ENCODE measurements at places on chromosomes 5 and 9.

GRCh38 chr5:119655061-119655460 is 25.7 kb downstream of the FAM170A start:
- no peak for DNase-seq

DNA sequence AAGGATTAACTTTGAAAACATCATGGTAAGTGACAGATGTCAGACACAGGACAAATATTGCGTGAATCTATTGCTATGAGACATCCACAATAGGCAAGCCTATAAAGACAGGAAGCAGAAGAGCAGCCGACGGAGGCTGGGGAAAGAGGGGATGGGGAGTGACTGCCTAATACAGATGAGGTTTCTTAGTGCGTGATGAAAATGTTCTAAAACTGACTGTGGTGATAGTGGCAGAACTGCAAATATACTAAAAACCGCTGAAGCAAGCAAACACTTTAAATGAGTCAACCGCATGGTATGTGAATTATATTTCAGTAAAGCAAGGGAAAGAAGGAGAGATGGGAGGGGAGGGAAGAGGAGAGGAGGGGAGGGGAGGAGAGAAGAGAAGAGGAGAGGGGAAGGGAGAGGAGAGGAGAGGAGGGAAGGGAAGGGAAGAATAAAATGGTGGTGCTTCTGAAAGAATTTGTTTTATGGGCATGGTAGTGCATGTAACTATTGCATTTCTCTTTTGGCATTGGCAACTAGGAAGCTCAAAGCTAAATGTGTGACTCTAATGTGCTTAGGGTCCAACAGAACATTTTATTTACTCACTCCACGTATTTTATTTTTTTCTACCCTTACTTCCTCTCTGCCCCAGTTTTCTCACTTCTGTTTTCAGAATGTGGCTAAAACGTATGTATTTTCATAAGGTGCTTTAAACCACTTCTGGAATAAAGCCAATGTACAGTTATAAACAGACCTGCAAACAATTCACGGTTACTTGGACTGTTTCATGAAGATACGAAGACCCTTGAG is 21.3 kb downstream of the AKNA start:
- DNase-seq: no peak

DNA sequence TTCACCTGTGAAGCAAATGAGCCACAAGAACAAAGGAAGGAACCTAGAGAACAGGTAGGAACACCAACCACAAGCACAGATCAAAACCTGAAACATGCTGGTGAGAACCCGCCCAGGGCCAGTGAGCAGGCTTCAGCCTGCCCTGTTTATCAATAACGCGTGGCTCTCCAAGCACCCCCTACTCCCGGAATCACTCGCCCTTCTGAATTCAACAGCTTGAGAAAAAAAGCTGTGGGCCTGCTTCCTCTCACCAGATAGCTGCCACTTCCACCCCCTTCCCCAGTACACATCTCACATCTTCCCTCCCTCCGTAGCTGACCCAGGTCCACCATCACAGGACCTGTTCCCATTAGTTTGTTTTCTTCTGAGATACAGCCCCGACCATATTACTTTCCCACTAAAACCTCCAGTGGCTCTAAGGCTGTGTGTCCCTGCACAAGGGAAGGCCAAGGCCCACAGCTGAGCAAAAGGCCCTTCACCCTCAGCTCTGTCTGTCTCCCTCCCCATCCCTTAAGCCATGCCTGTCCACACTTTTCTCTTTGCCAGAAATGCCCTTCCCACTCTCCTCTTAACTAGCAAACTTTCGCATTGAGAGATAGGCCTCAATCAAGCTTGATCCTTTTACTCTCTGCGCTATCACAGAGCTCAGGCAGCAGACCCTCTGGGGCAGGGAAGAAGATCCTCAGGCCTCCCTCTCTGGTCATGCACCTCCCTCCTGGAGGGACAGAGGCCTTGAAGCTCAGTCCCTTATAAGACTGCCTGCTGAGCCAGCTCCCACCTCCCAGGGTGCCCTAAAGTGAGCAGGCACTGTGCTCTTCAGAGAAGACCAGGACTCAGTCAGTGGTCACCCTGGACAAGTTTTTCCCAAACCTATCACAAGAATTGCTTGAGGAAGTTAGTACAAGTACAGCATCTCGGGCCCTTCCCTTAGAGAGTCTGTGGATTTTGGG is 30.1 kb downstream of the B4GALT1 start:
- no peak for DNase-seq

- DNase-seq: no peak
These were observed 17.9 kb downstream of the OR13J1 start for GRCh38 chr9:35852267-35852815.

GRCh38 chr9:122011818-122012498 is 81.2 kb downstream of the TTLL11 start:
- DNase-seq: no peak

DNA sequence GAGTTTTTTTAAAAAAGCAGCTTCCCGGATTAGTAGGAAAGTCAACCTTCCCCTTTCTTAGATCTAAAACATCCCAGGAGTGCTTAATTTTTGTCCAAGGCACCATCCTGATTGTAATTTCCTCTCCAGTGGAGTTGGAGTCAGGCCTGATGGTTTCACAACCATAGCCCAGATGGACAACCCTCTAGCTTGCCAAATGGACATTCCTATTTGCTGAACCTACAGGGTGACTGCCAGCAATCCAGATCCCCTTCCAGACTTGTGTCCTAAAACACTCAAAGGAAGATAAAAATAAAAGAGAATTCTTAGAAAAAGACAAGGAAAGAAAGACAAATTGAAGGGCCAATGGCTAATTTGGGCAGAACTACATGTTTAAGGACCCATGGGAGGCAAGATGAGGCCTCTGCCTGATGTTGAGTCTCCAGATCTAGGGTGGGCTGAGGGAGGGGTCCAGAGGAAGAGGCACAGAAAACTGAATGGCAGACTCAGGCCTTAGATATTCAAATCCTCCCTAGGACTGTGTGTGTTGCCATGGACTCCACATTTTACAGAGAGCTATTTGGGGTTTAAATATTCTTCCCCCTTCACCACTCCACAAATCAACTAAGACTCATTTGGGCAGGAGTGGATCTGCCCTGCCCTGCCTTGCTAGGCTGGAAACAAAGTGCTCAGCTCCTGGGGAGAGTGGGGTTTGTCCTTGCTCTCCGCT is 38.5 kb upstream of the SLC44A1 start:
- DNase-seq: no peak

GRCh38 chr9:15238646-15239045 is 68.4 kb downstream of the TTC39B start:
- no peak for DNase-seq

DNA sequence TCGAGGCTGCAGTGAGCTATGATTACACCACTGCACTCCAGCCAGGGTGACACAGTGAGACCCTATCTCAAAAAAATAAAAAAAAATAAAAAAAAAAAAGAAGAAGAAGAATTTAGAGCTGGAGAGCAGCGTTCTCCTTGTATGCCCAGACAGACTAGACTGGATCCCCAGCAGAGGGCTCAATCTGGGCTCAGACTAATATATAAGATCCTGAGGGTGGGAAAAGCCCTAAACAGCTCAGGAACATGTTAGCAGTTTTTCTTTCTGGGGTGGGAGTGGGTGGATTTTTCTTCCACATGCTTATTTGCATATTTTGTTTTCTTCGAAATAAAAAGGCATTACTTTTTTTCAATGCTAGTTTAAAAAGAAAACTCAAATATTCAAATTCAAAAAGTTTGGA is 904 bp upstream of the BSPRY start:
- no peak for DNase-seq

DNA sequence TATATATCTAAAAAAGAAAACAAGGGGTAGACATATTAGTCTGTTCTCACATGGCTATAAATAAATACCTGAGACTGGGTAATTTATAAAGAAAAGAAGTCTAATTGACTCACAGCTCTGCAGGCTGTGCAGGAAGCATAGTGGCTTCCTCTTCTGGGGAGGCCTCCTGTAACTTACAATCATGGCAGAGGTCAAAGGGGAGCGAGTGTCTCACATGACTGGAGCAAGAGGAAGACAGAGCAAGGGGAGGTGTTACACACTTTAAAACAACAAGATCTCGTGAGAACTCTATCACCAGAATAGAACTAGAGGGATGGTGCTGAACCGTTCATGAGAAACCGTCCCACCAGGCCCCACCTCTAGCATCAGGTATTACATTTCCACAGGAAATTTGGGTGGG is 616.8 kb downstream of the TLE4 start:
- DNase-seq: no peak

GRCh38 chr5:58122157-58122556 is 337.7 kb downstream of the PLK2 start:
- DNase-seq: no peak

GRCh38 chr5:92519811-92520632 is 1061.0 kb downstream of the NR2F1-AS1 start:
- DNase-seq: no peak

DNA sequence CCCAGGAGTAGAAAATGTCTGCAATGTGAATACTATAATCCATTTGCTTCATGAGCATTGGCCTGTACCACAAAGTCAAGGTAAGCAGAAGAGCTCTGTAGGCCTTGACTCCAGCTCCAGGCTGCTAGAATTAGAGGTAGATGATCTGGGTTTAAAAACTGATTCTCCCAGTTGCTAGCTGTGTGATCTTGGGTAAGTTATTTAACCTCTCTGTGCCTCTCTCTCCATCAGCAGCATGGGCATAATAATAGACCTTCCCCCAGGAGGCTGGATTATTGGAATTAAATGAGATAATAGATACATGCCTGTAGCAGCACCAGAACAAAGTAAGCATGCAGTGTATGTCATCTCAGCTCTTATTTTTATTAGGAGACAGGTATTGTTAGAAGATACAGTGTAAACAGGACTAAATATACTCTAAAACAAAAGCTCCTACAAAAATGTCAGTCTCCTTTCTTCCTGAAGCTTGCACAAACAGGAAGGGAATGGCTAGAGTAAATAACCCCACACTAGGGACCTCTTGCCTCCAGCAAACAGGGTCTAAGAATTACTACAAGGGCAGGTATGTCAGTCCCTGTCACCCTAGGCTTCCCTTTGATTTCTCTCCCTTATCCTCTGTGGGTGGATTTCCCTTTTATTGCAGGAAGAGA is 57.5 kb downstream of the PSAT1 start:
- DNase-seq: no peak

- no peak for DNase-seq
These were observed 141.2 kb upstream of the SLC28A3 start for GRCh38 chr9:84481636-84482218.

DNA sequence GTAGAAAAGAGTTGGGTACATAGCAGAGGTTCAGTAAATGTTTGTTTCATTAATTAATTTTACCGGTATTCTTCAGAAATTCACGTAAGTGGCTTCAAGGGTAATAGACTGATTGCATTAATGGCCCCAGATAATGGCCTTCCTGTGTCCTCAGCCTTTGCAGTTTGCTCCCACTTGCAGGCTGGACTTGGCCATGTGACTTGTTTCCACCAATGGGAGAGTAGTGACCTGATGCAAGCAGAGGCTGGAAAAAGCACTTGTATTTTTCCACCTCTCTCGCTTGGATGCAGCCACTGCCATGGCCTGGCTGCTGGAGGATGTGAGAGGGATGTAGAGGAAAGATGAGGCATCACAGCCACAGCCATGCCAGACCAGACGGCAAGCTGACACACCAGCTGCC is 480.9 kb downstream of the CDK5RAP2 start:
- no peak for DNase-seq

DNA sequence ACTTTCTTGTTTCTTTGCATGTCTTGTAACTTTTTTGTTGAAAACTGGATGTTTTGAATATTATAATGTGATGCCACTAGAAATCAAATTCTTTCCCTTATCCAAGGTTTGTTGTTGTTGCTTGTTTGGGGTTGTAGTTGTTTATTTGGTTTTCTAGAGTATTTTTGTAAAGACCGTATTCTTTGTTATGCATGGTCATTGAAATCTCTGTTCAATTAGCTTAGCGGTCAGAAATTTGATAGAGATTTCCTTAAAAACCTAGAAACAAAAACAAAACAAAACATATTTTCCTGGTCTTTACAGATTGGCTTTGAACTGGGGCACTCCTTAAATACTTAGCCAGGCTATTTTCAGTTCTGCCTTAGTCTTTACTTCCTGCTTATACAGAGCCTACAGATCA is 21.9 kb downstream of the SOX30 start:
- no peak for DNase-seq

DNA sequence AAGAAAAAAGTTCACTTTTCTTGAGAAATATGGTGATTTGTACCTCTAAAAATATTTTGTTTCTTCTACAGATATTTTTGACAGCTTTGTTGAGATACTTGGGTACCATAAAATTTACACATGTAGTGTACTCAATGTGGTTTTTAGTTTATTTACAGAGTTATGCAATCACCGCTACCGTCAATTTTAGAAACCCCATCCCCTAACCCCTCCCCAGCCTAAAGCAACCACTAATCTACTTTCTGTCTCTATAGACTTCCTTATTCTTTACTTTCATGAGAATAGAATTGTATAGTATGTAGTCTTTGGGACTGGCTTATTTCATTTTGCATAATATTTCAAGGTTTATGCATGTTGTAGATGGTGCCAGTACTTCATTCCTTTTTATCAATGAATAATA is 45.0 kb upstream of the TDRD7 start:
- no peak for DNase-seq

DNA sequence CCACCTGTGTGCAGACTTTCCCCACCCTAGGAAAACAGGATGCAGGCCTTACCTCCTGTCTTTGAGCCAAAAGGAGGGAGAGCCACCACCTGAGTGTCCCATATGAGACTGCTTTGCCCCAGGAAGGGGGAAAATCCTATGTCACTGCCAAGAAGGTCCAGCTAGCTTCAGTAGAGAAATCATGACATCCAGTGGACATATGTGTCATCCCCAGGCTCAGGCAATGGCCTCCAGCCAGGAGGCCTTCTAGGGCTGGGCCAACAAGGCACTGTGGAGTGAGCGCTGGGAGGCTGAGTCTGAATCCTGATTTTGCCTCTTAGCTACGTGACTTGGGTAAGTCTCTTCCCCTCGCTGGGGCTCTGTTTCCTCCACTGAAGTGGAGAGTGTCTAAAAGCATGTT is 60.2 kb downstream of the SMIM23 start:
- DNase-seq: no peak

DNA sequence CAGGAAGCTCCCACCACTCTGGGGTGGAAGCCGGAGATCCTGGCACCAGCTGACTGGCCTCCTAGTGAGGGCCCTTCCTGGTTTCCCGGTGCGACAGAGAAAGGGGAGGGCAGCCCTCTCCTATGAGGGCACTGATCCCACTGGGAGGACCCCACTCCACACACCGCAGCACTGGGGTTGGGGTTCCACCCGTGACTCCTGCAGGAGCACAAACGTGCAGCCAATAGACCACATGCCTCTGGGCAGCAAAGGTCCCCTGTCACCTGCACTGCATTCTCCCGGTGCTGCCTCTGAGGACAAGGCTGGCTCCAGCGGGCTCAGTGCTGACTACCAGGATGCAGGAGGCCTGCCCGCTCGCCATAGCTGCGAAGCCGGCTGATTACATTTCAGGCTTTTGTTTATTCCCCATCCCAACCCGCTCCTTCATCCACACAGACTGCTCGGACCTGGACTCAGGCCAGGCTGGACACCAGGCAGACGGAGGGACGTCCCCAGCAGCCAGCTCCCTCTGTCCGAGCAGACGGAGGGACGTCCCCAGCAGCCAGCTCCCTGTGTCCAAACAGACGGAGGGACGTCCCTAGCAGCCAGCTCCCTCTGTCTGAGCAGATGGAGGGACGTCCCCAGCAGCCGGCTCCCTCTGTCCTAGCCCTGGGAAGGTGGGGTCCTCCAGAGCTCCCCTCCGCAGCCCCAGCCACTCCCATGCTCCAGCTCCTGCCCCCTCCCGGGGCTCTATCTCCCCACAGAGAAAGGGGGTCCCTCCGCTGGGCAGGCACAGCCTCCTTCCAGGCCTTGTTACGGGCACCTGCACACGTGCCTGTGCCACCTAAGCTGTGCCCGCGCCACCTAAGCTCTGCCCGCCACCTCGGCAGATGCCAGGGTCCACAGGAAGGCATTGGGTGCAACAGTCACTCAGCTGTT is 8.8 kb upstream of the CEP72 start:
- no peak for DNase-seq

- DNase-seq: no peak
These were observed 2.2 kb upstream of the FOXI1 start for GRCh38 chr5:170103447-170103846.

Data from stimulated activated CD4-positive, alpha-beta T cell treated with anti-CD3 and anti-CD28 coated beads, Interleukin-15, amount 100 ng/mL, for 48 hours (primary cell).